ENCODE measurements at places on chromosomes 5 and 9.
A peak's percentile ranks its signal among the peaks of the same experiment; 100 is the strongest.

- no peak for DNase-seq
Observed at GRCh38 chr5:44048276-44048984, 340.8 kb downstream of the FGF10 start.

DNA sequence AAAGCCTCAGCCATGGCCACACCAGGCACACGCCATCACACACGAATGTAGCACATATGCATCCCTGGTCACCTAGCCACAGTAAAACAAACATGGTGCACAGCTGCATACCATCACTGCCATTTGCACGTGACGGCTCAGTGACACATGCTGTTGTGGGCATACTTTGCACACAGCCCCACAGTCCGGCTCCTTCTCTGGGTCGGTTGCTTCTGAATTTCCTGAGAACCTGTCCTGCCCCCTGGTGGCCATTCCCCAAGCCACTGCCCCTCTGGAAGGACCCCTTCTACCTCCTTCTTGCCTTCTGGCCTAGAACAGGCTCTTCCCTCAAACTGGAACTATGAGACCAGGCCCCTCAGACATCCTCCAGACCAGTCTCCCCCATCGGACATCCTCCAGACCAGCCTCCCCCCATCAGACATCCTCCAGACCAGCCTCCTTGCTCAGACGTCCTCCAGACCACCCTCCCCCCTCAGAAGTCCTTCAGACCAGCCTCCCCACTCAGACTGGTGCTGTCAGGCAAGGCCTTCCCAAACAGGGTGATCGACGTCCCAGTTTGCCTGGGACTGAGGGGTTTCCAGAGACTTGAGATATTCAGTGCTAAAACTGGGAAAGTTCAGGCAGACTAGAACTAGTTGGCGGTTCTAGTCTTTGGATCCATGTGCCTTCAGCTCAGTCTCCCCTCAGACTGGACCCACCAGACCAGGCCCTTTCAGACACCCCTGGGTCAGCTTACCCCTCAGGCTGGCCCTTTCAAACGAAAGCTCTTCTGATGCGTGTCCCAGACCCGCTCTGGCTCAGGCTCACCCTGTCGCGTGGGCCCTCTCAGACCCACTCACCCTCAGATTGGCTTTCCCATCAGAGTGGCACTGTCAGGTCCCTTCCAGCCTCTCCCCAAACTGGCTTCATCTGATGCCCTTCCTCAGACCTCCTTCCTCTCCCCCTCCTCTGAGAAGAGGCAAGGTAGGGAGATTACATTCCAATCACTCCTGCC lies 24.3 kb upstream of the ENHO start:
- DNase-seq, result peak; percentile 16

GRCh38 chr5:147245381-147246165 lies 10.7 kb downstream of the STK32A start:
- no peak for DNase-seq

DNA sequence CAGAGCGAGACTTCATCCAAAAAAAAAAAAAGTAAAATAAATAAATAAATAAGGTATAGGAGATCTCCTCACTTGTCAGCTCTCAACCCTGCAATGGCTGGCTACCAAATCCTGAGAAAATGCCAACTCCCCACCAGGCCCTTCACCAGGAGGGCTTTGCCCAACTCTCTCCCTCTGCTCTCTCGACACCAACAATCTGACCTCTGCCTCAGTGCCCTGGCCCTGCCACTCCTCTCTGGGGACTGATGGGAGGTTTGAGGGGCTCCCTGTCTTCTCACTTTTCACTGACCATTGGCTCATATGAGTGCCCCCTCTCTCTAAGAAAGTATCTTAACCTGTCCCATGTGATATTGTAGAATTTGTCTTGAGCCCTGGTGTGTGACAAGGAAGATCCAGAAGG lies 52.6 kb upstream of the SH3PXD2B start:
- no peak for DNase-seq

DNA sequence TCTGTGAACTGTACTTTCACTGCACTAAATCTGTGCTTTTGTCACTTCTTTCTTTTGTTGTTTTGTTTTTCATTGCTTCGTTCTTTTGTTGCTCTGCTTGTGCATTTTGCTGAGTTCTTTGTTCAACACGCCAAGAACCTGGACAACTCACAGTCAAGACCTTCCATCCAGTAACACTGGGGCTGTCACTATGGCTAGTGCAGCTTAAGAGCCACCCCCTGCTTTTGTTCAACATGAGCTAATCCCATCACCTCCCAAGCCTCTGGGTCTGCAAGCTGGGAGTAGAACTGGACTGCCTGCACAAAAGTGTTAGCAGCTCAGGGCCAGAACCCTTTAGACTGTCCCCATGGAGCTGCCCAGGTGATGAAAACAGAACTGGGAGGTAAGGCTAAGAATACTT lies 143.7 kb downstream of the SYK start:
- no peak for DNase-seq

DNA sequence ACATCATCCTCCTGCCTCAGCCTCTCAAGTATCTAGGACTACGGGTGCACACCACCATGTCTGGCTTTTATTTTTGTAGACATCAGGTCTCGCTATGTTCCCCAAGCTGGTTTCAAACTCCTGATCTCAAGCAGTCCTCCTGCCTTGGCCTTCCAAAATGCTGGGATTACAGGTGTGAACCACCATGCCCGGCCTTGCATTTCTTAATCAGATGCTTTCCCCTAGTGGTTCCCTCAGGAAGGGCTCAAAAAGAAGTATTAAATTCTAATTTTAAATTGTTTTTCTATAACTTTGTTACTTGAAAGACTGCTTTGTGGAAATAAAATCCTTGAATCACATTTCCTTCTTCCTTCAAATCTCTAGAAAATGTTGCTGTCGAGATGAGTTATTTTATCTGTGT lies 79.5 kb upstream of the ROR2 start:
- DNase-seq, result no peak

GRCh38 chr5:137082951-137083350 lies 416.2 kb downstream of the SPOCK1 start:
- no peak for DNase-seq

- no peak for DNase-seq
Observed at GRCh38 chr9:114207845-114208244, 52.5 kb downstream of the COL27A1 start.

DNA sequence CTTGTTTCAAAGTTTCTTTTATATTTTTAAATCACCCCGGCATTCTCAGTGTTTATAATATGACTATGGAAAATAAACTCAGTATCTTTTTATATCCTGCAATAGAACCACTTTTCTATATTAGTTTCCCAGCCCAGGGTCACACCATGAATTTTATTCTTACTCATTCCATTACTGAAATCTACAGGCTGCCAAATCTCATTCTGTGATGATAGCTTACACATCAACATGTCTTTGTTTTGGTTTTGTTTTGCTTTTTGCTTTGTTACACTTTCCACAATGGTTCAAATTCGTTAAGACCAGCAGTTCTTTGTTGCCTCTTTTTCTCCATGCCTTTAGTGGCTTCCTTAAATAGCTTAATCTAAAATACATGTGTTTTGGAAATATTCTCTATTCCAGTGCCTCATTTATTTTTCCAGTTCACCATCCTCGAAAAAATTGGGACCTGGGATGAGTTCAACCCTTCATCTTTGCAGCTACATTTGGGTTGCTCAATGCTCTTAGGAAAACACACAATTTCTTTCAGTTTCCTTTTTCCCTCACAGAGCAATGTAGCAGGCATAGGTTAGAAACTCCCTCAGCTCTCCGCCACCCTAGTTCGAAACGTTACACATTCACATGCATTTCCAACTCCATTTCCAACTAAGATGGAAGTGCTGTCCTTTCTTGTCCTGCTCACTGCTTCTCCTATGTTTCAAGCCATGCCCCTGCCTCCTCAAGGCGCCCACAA lies 1146.3 kb downstream of the MAT2B start:
- no peak for DNase-seq

DNA sequence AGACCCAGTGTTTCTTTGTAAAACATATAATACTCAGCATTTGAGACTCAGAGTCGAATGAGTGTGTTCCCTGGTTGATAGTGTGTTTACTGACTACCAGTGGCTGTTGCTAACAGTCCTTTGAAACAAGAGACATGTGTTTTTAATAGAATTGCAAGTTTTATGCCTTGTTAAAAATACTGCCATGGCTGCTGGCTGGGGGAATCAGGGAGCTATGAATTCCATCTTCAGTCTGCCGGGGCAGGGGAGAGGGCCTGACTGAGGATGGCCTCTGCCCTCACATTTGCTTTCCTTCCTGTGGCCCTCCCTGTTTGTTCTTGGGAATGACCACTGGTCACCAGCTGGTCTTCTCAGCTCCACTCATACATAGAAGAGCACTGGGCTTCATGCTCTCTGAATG lies 63.8 kb downstream of the PDZD2 start:
- DNase-seq, result no peak

- DNase-seq, result no peak
Observed at GRCh38 chr5:177412603-177413233, 3.4 kb upstream of the F12 start.

DNA sequence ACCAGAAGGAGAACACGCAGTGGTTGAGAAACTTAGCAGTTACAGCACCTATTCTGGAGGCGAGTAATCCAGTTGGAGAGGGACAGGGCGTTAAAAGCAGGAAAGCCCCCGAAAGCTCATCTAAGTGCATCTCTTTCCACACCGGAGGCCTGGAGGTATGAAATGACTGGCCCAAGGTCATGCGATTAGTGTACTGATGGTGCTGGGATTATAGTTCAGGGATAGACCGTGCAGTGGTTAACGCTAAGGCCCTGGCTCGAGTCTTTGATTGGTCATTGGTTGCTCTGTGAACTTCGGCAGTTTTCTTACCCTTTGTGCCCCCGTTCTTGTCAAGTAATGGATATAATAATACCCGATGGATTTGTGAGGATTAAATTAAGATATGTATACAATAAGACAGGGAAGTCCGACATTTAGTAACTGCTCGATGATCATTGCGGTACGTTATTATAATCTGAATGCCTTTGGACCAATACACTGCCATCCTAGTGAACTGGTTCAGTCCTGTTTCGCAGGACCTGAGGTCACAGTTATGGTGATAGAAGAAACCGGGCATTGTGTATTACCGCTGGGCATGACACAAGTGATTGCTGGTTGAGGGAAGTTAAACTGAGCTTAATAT lies 960 bp downstream of the CANX start:
- DNase-seq, result peak; percentile 14

DNA sequence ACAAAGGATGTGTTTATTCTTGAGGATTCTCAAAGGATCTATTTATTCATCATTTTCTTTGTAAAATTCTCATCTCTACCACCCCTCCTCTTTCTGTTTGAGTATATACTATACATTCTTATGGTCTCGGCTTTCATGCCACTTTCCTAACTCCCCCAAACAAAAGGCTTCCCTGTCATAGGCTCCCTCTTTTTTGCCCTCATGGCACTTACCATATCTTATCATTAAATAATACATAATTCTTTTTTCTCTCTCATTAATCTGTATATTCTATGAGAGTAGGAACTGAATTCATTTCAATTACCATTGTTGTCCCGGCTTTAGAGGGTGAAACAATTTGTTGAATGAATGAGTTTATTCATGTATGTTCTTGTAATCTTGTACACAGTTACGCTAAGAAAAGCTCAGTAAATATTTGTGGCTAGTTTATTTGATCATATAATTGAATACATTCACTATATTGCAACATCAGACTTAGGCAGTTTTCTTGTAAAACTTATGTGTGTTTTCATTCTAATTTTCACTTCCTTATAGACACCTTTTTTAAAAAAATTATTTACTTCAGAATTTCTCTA lies 254.6 kb downstream of the EDIL3 start:
- DNase-seq, result no peak

DNA sequence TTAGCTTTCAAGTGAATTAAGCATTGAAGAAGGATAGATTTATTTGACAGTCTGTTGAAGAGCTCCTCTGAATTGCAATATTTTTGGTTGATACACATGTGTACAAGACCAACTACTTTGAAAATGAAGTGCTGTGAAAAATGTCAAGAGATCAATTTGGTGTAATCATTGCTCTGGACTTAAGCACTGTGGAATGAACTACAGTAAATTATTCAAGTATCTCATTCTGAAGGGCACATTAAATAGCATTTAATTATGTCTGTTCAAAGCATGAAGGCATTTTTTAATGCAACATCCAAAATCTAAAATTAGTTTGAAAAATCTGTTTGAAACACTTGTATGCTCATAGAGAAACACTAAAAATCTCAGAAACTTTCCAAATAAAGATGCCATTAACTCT lies 107.5 kb downstream of the CDH18 start:
- no peak for DNase-seq

- no peak for DNase-seq
Observed at GRCh38 chr5:89064054-89064453, 181.1 kb upstream of the MEF2C start.

DNA sequence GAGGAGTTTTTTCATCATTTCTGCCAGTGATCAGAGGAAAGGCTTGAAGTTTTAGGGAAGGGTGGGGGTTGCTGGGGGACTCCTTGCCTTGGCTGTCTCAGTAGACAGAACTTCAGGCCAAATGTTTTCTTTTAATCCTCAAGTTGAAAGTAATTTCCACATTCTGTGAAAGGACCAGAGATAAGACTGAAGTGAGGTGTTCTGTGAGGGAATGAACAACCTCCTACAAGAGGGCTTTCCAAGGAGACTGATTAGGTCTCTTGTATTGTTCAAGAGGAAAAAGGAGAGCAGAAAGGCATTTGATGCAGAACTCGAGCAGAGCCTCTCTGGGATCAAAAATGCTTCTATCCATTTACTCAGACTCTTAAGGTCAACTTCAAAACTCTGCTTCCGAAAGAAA lies 282.1 kb upstream of the ATP10B start:
- DNase-seq, result no peak

GRCh38 chr5:176817841-176818377 lies 7.5 kb downstream of the UNC5A start:
- peak; percentile 36 for DNase-seq

DNA sequence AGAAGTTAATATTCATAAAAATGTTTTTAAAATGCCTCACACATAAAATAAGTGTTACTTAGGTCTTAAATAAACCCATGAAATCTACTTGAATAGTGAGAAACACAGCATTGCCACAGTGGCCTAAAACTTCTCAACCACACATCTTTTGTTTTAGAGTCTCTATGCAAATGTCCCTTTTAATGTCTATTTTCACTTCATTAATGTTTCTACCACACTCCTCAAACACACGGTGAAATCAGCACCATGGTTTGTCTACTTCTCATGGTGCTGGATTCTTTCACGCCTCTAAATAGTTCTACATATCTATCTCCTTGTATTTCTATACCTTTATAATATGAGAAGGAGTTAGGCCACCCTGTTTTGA lies 111.2 kb downstream of the EDIL3 start:
- DNase-seq, result no peak

DNA sequence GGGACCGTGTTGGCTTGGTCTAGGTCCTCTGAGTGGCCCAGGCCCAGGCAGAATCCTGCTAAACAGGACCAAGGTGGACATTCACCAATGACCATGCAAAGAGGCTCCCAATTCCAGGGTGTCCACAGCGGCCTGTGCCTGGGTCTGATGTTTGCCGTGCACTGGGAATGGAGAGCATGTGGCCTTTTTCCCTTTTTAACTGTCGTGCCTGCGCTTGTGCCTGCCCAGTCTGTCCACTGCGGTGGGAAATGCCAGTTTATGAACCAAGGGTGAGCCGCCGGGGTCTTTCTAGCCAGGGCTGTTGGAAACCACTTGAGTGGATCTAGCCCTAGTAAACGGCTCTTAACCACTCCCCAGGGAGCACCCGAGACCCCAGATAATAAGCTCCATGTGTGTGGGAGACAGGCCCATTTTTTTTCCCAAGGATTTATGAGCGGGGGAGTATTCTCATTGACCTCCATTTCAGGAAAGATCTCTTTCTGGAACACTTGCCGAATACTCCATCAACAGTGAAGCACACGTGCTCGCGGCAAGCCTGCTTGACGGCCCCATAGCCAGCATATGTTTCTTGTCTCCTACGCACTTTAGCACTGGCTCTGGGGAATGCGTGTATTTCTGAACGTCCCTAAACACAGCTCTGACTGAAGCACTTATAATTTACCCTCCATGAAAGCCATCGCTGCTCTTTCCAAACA lies 93.2 kb upstream of the PHYKPL start:
- no peak for DNase-seq
